HFFc6 (cell line): ENCODE measurements at places on chromosomes 16 and 17. TPM values are rescaled to one million over a fixed set of nuclear protein-coding genes. Genes with fewer than 3 reads are reported as not detected.

The KRT28 gene
- not detected in 3 replicates for total RNA-seq

The FAM222B gene
- 17.2 and 18.2 TPM in 2 replicates for total RNA-seq

The NEK8 gene
- total RNA-seq, result 2.1 to 2.7 TPM (median 2.3 TPM) in 3 replicates

The TMEM238L gene
- total RNA-seq, result not detected in 3 replicates

The NLRC3 gene
- not detected in 3 replicates for total RNA-seq

The HOXB3 gene
- not detected in 3 replicates for total RNA-seq

The TRIM37 gene
- total RNA-seq, result 22.6 to 24.6 TPM (median 23.8 TPM) in 3 replicates

The EXOC3L1 gene
- total RNA-seq, result not detected in 3 replicates

The UBTF gene
- total RNA-seq, result 53.2 to 66.1 TPM (median 65.3 TPM) in 3 replicates

The KRTAP4-5 gene
- not detected in 3 replicates for total RNA-seq

The TSNAXIP1 gene
- total RNA-seq, result 0.75 to 1.0 TPM (median 0.79 TPM) in 3 replicates

The GPRC5C gene
- not detected in 3 replicates for total RNA-seq

The MCRIP2 gene
- total RNA-seq, result 22.3 to 35.0 TPM (median 33.7 TPM) in 3 replicates

The KRTAP1-5 gene
- total RNA-seq, result 61.6 and 117 TPM in 2 replicates

The TBX6 gene
- 0.09 to 0.24 TPM (median 0.20 TPM) in 3 replicates for total RNA-seq

The RAPGEFL1 gene
- 2.2 and 2.4 TPM in 2 replicates for total RNA-seq

The SDR42E2 gene
- total RNA-seq, result not detected in 3 replicates

The MT4 gene
- total RNA-seq, result not detected in 2 replicates

The PRR35 gene
- not detected in 3 replicates for total RNA-seq

The FOXJ1 gene
- total RNA-seq, result not detected in 3 replicates

The SHCBP1 gene
- total RNA-seq, result 20.8 to 50.4 TPM (median 39.6 TPM) in 3 replicates

The NUDT7 gene
- 0.85 to 2.1 TPM (median 0.96 TPM) in 3 replicates for total RNA-seq
